Posterior cingulate gyrus (tissue), 11 donors: ENCODE measurements at places on chromosomes 7 and 10.

DNA sequence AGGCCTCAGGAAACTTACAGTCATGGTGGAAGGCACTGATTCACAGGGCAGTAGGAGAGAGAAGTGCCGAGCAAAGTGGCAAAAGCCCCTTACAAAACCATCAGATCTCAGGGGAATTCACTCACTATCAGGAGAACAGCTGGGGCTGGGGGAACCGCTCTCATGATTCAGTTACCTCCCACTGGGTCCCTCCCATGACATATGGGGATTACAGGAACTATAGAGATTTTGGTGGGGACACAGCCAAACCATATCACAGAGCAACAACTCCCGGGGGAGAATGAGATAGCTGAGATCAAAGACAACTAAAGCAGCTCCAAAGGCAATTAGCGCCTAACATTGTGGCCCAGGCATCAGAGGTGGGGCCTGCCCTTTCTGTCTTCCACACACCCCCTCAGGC is 85.4 kb upstream of the VOPP1 start:
- DNase-seq: no peak

DNA sequence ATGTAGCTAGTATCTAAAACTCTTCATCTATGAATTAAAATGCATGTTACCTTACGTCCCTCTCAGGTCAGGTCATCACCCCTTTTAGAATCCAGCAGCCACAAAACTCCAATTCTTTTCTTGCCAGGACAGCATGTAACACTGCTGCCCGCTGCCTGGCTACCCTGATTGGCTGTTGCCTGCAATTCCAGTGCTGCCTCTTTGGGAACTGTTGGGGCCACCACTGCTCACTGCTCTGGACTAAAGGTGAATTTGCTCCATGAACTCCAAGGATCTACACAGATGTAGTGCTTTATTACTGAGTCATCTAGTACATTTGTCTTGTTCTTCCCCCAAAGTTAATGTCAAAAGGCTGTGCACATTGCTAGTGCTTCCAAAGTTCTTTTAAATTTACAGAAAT is 40.4 kb downstream of the SCIN start:
- no peak for DNase-seq

DNA sequence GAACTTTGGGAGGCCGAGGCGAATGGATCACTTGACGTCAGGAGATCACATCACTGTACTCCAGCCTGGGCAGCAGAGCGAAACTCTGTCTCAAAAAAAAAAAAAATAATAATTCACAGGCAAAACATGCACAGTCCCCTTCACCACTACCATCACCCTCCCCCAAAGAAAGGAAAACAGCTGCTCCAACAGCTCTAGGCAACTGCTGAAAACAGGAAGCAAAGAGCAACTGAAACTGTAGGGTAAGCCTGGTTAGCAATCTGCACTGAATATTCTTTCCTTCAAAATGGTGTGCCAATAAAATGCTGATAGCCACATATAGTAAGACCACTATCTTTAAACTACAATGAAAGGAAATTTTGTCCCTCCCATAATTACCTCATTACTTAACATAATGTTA is 11.8 kb downstream of the NT5C2 start:
- DNase-seq: no peak

DNA sequence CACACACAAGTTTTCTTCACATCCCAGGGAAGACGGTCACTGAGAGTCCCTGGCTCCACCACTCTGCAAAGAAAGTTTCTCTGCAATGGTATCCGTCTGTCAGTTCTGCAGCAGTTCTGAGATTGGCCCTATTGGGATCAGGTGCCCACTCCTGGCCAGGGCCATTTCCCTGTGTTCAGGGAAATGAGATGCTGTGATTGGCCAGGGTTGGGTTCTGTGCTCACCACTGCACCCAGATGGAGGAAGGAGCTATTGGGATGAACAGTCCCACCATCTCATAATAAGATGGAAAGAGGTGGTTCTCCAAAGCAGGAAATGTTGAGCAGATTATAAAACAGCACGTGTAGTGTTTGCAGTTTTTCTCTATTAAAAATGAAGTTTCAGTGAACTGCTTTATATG is 13.3 kb upstream of the PIP4K2A start:
- no peak for DNase-seq

GRCh38 chr7:44563171-44563679 is 10.5 kb downstream of the DDX56 start:
- DNase-seq: no peak

- no peak for DNase-seq
These were observed 192.9 kb downstream of the EVX1 start for GRCh38 chr7:27435461-27435860.
